ENCODE measurements at places on chromosomes 12 and 14.
A peak's percentile ranks its signal among the peaks of the same experiment; 100 is the strongest.

DNA sequence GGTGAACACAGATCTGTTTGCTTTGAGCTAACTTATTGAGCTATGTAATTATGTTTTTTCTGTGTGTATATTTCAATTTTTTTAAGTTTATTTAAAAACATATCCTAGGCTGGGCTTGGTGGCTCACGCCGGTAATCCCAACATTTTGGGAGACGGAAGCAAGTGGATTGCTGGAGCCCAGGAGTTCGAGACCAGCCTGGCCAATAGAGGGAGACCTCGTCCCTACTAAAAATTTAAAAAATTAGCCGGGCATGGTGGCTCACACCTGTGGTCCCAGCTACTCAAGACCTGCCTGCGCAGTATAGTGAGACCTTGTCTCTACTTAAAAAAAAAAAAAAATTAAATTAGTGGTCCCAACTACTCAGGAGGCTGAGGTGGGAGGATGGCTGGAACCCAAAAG is 16.2 kb upstream of the RNASE1 start:
- DNase-seq = no peak

DNA sequence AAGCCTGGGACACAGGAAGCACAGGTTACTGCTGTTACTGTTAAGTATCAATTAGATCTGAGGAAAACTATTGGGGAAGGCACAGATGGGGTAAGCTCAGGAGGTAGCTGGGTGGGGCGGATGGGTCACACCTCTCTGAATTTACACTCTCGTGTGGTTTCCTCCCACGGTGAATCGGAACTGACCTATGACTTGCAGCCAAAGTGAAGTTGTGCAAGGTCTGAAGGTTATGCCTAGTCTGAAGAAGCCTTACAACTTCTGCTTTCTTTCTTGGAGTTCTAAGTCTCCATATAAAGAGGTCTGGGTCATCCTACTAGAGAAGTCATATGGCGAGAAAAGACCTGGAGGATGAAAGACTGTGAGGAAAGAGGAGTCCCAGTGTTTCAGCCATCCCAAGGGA is 25.6 kb upstream of the GPATCH2L start:
- no peak for DNase-seq

GRCh38 chr12:47012552-47012951 is 66.9 kb upstream of the PCED1B start:
- DNase-seq = no peak

GRCh38 chr14:60102389-60102788 is 10.7 kb downstream of the PCNX4 start:
- peak; percentile 89 for DNase-seq

DNA sequence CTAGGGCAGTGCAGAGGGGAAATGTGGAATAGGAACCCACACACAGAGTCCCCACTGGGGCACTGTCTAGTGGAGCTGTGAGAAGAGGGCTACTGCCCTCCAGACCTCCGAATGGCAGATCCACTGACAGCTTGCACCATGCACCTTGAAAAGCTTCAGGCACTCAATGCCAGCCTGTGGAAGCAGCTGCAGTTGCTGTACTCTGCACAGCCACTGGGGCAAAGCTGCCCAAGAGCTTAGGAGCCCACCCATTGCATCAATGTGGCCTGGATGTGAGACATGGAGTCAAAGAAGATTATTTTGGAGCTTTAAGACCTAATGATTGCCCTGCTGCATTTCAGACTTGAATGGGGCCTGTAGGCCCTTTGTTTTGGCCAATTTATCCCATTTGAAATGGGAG is 21.7 kb upstream of the CCDC88C start:
- no peak for DNase-seq

DNA sequence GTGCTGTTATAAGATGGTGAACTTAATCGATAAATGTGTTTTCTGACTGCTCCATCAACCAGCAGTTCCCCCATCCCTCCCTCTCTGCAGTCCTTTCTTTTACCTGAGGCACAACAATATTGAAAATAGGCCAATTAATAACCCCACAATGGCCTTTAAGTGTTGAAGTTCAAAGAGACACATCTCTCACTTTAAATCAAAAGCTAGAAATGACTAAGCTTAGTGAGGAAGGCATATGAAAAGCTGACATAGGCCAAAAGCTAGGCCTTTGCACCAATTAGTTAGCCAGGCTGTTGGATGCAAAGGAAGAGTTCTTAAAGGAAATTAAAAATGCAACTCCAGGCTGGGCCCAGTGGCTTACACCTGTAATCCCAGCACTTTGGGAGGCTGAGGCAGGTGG is 43.7 kb downstream of the SAV1 start:
- no peak for DNase-seq

DNA sequence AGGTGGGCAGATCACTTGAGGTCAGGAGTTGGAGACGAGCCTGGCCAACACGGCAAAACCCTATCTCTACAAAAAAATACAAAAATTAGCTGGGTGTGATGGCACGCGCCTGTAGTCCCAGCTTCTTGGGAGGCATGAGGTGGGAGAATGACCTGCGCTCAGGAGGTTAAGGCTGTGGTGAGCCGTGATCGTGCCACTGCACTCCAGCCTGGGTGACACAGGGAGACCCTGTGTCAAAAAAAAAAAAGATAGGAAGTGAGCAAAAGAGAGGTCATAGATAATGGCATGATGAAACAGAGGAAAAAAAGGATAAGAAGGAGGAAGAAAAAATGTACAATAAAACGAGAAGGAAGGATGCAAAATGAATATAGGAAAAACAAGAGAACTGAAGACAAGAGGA is 159.5 kb downstream of the ETV6 start:
- no peak for DNase-seq

GRCh38 chr12:91994208-91994797 is 151.3 kb downstream of the BTG1 start:
- no peak for DNase-seq

DNA sequence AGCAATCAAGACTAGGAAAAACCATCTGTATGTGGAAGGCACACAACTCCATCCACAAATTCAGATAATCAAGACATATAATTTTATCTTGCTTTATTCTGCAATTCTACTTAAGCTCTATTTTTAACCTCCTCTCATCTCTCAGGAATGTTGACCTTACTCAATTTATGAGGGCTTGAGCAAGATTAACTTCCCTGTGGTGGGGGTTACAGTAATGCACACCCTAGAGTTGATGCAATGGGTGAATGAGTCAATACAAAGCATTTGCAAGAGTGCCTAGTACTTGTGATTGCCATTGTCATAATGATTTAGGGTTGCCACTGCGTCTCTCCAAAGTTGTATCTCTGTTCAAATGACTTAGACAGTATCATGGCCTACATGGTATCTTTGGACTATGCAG is 1598.4 kb upstream of the TMEM132C start:
- DNase-seq = peak; percentile 98

- DNase-seq = no peak
Measured at GRCh38 chr12:12549426-12549825, 13.2 kb downstream of the DUSP16 start.

- DNase-seq = peak; percentile 88
Measured at GRCh38 chr12:113196990-113197389, 11.5 kb downstream of the RITA1 start.

- DNase-seq = no peak
Measured at GRCh38 chr12:54200412-54200811, 11.6 kb upstream of the SMUG1 start.

DNA sequence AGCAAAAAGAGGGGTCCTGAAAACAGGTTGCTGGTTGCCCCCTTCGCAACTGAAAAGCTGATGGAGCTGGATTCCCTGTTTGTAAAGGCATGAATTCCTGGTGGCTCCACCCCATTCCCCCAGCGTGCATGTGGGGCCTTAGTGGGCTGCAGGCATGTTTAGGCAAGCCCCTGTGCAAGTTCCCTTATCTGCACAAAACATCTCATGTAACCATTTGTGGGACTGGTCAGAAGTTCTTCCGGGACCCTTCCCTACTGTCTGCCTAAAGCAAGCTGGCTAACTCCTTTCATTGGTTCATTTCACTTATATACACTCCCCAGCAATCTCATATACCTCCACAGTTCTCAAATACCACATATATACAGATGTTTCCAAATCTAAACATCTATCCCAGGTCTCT is 24.0 kb upstream of the HIGD1C start:
- DNase-seq = peak; percentile 33

DNA sequence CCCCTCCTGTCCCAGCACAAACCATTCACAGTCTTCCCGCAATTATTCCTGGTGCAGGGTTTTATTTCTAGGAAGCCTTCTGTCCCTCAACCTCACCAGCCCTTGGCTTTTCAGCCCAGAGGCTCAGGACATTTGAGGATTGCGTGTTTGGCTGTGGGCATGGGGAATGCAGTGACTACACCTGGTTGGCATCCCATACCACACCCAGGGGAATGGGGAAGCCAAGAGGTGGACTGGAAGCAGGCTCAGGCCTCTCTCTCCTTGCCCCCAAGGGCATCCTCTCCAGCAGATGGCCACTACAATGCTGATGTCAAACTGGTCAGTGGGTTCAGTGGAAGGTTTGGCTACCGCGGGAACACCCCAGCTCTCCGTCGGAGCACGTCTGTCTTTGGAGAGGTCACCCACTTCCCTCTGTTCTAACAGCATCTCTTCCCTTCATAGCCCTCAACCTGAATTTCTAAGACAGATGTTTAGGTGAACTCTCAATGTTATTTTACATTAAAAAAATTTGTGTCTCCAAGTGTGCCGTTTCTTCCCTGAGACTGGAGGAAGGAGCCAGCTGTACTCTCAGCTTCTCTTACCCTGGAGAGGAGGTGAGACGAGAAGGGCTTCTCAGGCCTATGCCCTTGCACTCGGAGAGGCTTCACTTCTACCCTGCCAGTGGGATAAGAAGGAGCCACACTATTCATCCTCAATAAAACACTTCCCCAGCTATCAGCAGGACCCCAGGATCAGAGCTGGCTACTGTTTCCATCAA is 35.5 kb downstream of the DCAF4 start:
- peak; percentile 14 for DNase-seq

GRCh38 chr14:103527408-103528145 is 1.4 kb upstream of the TRMT61A start:
- DNase-seq = peak; percentile 34

DNA sequence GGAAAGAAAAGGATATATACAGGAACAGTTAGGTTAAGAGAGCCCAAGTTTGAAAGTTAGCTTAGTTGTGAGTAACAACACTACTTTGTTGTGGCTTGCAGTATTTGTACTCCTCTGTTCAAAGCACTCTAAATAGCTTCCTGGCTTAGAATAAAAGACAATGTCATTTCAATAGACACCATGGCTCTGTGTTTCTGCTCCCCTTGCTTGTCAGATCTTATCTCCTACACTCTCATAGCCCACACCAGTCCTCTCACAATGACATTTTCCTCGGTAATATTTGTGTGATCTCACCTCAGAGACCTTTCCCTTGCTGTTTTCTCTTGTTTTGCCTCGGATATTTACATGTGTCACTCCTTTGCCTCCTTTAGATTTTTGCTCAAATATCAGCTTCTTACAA is 418.4 kb downstream of the MDGA2 start:
- DNase-seq = no peak

- no peak for DNase-seq
Measured at GRCh38 chr12:80260269-80260668, 160.9 kb downstream of the OTOGL start.

DNA sequence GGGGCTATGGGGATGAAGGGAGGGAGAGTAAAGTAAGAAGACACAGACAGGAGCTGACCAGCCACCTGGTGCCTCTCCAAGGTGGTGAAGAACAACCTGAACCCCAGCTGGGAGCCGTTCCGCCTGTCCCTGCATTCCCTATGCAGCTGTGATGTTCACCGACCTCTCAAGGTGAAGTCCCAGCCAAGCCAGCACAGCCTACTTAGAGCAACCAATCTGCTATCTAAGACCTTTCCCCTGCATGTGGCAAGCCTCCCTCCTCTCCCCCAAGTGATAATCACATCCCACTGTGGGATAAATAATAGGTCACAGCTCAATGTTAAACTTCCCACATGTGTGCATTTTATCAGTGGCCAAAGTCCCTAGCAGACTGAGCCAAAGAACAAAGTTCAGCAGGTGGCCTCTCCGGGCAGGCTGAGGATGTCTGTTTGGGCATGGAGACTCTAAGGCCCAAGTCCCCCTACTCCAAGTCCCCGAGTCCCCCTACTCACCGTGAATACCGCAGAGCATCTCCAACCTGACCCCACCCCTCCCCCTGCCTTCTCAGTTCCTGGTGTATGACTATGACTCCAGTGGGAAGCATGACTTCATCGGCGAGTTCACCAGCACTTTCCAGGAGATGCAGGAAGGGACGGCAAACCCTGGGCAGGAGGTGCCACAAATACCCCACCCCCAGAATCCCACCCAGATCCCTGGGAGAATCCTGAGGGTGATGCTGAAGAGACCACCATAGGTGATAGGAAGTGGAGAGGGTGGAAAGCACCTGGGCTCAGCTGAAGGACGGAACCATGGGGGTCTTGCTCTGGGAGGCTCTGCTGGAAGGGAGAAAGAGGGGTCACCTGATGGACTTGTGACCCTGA is 3.5 kb downstream of the CPNE6 start:
- DNase-seq = no peak

GRCh38 chr12:52835271-52836041 is 1.3 kb upstream of the KRT79 start:
- no peak for DNase-seq

DNA sequence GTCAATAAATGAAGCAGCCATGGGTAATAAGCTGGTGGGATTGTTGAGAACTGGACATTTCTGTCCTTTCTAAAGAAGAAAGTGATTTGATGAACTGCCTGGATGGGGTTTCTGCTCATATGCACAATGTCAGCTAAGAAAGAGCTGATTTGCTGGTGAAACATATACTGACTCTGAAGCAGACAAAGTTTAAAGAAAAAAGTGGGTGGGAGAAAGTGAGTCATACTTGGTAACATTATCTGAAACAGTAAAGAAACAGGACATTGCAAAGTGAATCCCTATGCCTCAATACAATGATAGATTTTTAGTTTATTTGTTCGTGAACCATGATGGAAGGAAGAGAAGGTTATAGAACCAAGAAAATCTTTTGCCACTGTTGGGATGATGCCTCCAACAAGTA is 95.6 kb upstream of the DNM1L start:
- peak; percentile 48 for DNase-seq

- DNase-seq = no peak
Measured at GRCh38 chr14:44893535-44893934, 68.2 kb downstream of the KLHL28 start.

GRCh38 chr14:72291908-72292688 is 359.9 kb downstream of the RGS6 start:
- peak; percentile 54 for DNase-seq

DNA sequence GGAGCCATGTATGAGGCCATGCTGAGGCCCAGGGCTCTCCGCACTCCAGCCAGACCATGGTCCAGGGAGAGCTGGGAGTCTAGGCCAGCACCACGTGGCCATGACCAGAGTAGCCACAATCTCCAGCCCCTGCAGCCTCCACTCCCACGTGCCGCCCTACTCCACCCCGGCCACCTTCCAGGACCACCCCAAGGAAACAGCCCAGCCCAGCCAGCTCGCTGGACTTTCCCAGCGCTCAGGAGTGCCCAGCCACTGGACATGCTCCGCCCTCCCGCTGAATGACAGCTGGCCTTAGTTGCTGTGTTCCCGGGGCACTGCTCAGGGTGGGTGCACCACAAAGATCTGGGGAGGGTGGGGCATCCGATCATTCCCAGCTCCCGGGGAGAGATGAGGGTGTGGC is 2.1 kb upstream of the C14orf180 start:
- no peak for DNase-seq

GRCh38 chr12:20489645-20490044 is 121.3 kb downstream of the PDE3A start:
- DNase-seq = peak; percentile 30

Data from fibroblast of the aortic adventitia (primary cell).